COLO829 (cell line): ENCODE measurements at places on chromosomes 4 and X.

DNA sequence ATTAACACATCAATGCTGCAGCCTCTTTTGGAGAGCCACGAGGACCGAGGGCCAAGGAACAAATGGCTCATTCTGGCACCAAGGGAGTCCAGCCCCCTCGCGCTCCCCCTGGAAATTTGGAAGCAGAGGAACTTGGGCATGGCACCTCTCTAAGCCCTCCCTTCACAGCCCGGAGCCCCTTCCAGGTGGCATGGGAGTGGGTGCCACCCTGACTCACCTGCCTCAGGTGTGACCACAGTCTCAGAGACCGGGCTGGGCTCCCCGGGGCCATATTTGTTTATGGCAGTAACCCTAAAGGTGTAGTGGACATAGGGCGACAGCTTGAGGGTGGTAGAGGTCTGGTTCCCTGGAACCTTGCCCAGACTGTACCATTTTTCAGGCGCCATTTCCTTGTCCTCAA lies 18.8 kb downstream of the L1CAM start:
- no peak for DNase-seq

DNA sequence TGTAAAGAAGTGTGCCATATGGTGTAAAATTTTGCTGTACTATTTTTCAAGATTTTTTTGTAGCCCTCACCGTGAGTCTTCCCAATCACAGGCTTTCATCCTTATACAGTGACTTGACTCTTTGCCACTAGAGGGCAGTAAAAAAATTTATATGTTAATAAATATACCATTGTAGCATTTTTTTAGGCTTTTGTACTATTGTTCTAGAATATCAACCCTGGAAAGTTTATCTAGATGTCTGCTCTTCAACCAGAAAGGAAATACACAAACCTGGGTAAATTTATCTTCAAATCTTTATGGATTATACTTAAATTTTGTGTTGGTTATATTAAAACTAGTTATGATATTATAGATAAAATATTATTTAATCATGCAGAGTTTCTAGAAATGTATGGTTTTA lies 235.3 kb downstream of the TENM3 start:
- peak; percentile 70 for DNase-seq

DNA sequence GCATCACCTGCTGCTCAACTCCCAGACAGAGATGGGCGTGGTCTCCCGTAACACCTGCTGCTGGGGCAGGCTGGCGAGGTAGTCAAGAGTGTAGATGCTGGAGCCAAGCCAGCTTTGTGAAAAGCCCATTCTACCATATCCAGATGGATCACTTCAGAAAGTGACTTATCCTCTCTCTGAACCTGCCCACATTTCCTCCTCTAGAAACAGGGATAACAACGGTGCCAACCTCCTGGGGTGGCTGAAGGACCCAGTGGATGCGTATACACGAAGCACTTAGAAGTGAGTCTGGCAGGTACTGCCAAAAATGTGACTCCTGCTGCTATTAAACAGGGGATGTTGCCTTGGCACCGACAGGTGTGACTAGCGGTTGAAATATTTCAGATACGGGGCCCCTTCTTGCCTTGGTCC lies 95.8 kb downstream of the SORBS2 start:
- DNase-seq = no peak

DNA sequence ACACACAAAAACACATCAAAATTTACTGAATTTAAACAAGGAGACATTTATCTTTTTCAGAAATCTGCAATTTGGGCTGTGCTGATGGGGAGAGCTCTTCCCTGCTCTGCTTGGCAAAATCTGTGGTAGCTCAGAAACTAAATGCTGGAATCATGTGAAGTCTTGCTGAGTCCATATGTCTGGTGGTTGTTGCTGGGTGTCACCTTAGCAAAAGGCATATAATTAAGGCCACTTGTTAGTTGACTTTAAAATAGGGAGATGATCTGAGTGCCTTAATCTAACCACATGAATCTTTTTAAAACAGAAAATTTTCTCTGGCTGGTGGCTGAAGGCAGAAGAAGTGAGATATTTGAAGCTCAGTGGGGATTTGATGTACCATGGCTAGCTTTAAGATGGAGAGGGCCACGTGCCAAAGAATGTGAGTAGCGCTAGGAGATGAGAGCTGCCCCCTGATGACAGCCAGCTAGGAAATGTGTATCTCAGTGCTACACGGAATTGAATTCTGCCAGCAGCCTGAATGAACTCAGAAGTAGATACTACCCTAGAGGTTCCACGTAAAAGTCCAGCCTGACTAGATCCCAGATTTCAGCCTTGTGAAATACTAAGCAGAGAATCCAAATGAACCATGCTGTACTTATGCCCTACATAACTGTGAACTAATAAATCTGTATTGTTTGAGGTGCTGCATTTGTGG lies 7.6 kb upstream of the GUF1 start:
- no peak for DNase-seq

DNA sequence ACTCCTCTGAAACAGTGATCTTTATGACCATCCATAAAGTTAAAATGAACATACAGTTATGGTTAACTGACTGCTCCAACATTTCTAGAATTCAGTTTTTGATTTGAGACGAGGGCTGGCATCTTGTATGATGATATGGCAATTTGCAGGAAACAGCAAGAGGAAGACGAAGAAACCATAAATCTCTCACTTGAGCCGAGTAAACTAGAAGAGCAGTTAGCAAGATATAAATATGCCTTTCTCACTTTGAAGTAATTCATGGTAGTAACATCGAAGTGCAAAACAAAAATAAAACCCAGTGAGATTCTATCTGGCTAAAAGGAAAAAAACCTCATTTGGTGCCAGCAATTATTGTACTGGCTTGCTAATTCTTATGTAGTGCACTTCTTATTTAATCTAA lies 139.0 kb upstream of the SPRY1 start:
- DNase-seq = no peak

GRCh38 chrX:18649498-18649951 lies 22.4 kb downstream of the RS1 start:
- no peak for DNase-seq

- no peak for DNase-seq
Observed at GRCh38 chr4:139975830-139976272, 178.1 kb downstream of the MAML3 start.

DNA sequence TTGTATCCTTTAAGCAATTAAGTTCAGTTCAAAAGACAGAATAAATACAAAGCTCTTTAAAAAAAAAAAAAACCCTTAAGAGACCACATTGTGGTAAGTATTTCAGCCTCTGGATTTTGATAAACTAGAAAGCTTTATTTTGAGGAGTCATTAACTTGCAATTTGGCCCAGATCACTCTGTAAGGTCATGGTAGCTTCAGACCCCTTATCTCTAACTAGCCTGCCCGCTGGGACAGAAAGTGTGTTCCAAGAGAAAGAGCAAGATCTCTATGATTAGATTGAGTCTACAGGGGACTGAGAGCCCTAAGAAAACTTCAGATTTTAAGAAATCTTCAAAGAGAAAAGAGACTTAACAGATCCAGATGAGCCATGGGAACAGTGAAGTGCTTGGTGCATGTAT lies 45.6 kb downstream of the GALNT7 start:
- no peak for DNase-seq

DNA sequence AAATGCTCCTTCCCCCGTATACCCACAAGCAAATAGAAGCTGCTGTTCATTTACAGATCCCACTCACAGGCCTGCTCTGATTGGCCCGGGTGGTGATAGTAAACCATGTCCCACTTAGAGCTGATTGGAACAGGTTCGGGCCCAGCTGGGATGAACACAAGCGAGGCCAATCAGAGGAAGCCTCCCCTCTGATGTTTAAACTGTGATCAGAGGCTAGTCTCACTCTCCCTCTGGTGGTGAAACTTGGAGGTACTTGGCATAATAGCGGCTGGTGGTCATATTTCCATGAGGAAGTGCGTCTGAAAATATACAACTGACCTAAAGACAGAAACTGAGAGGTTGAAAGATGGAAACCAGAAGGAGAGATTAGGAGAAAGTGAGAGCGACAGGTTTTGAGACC lies 51.5 kb upstream of the TRPC3 start:
- DNase-seq = peak; percentile 85

- no peak for DNase-seq
Observed at GRCh38 chr4:55682295-55682694, 46.2 kb upstream of the NMU start.

DNA sequence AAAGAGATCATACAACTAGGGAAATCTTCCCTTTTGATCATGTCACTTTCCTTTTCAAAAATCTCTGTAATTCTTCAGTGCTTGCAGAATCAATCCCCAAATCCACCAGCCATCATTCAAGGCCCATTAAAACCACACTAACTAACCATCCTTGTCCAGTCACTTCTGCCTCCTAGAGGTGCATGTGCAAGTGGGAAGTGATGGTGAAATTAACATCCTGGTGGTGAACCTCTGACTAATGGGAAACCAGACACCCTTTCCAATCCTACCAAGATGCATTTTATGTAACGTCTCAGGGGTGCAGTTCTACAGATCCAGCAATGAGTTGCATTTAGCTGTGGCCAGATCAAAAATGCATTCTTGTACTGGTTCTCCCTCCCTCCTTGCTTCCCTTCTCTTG lies 341.8 kb downstream of the RAPGEF2 start:
- DNase-seq = no peak

DNA sequence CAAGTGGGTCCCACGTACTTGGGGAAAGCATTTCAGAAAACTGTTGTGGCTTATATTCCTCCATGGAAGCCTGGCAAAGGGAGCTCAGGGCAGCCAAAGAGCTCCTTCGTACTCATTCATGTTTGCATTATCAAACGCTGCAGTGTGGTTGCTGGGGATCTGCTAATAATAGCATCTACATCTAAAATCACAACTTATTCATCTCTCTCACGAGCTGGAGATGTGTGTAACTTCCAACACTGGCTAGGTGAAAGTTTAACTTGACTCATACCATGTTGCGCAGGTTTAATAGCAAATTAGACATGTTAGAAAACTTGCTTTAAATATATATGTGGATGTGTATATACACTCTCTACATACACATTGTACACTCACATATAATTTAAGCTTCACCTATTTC lies 415.1 kb downstream of the AFF2 start:
- DNase-seq = no peak

DNA sequence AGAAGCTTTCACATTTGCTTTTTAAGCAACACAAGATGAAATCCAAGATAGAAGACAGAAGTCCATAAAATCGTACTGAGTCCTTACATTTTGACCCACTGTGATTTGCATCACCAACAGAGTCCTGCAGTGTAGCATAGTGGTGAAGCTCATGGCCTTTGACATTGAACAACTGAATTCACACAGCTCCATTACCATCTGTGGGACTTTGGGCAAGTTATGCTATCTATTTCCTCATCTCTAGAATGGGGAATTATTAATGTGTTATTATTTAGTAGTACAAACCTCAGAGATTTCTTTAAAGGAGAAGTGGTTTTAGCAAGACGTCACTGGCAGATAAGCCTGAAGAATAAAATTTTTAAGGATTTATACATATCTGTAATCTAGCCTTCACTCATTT lies 10.7 kb downstream of the GPRIN3 start:
- DNase-seq = no peak

GRCh38 chr4:57117491-57117890 lies 7.3 kb upstream of the IGFBP7 start:
- DNase-seq = no peak

- DNase-seq = no peak
Observed at GRCh38 chr4:139633195-139633594, 32.4 kb upstream of the MGST2 start.

GRCh38 chrX:15014281-15014680 lies 141.1 kb downstream of the MOSPD2 start:
- DNase-seq = no peak

DNA sequence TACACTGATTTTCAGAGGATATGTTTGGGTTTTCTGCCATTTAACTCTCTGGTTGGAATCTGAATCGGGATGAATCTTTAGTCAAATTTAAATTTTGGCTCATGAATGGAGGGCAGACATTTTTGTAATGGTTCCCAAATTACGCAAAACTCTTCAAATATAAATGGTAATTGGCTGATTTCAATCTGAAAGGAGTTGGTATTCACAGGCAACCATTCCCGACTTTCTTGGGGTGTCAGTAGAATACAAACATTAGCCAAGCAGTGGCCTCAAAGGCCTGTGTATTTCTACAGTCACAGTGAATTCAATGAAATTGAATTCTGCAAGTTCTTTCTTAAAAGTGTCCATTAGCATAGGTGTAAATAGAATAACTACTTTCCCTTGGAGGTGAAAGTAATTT lies 668.8 kb upstream of the PRKX start:
- no peak for DNase-seq

GRCh38 chr4:41205854-41206460 lies 8.4 kb downstream of the APBB2 start:
- no peak for DNase-seq

DNA sequence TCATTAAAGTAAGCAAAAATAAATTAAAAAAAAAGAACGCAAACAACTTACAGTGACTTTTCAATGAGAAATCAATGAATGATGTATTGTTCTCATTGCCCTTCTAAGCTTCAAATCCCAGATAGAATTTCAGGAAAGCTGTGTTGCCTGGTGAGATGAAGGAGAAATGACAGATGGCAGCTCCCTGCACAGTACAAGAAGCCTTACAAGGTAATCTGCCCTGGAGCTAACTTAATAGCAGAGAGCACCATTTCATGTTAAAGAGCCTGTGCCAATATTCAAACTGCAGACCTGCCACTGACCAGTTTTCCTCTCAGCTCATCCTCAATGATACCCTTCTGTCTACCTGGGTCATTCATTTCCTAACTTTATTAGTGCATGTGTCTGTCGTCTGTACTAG lies 54.0 kb downstream of the GC start:
- DNase-seq = no peak

- DNase-seq = no peak
Observed at GRCh38 chr4:117478702-117479101, 393.3 kb upstream of the TRAM1L1 start.

- DNase-seq = no peak
Observed at GRCh38 chr4:134780244-134780643, 578.7 kb upstream of the PABPC4L start.

- DNase-seq = no peak
Observed at GRCh38 chr4:112341033-112341432, 43.9 kb downstream of the ALPK1 start.

- DNase-seq = peak; percentile 24
Observed at GRCh38 chrX:129957241-129958082, 25.0 kb upstream of the BCORL1 start.

DNA sequence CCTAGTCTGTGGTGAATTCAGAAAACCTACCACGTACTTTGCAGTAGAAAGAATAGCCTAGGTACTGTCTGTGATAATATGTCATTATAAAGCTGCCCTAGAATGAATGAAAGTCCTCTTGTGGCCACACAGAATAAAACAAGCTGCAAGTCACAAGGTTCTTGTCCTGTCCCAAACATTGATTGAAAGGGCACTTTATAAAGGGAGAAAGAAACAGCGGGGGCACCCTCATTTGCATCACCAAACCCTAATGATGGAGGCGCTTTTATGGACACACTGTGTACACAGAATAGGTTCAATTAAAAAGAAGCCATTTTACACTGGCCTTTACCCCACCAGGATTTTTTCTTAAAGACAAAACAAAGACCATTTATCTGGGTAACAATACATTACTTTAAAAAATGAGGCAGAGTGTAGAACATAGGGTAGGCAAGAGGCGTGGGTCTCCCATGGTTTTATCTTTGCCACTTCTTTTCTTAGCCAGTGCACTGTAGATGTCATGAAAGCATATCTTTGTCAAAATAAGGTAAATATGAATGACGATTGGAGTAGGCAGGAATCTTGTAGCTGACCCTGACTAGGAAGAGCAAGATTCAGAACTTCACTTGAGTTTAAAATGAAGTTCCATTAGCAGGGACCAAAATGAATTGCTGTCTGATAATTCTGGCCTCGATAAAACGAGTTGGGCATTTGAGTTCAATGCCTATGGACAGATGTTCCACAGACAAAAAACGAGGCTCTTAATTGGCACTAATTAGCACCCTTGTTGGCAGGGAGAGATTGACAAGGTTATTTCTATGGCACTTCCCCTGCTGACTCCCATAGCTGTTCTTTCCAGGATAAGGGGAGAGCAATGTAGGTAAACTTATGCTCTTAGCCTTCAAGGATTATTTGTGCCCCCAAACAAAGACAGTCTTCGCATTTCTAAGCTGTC lies 365.1 kb downstream of the AFF2 start:
- DNase-seq = no peak
